ENCODE measurements at places on chromosomes 7 and 10.

GRCh38 chr7:123070702-123071286 is 75.3 kb upstream of the TAS2R16 start:
- no peak for DNase-seq

GRCh38 chr7:24401628-24402593 is 117.9 kb downstream of the NPY start:
- DNase-seq: no peak

DNA sequence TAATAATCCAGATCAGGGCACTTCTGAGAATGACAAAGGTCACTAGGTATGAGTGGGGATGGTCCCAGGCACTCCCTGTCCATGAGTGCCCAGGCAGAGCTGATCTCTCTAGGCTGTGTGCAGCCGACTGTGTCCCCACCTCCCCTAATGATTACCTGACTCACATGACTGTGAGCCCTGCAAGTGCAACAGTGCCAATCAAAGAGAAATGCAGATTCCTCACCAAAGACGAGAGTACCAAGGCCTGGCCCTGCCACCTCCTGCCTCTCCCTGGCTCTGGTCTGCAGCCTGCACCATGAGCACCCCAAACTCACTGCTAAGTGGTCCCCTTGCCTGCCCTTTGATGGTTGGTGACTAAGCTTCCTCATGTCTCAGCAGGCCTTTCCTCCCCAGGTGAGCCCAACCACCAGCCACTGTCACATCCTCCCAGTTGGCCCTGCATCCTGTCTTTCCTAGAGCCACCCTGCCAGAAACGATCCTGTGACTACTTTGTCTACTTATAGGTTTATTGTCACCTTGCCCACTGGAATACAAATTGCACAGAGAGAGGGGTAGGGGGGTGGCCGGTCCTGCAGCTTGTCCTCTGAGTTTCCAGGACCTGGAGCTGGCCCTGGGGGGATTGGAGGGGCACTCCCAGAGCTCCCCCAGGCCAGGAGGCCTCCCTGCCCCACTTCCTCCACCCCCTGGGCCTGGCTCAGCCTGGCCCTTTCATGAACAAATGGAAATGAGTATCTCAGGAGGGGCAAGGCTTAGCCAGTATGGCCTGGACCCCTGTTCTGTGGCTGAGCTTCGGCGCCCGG is 22.4 kb upstream of the GDF10 start:
- DNase-seq: no peak

GRCh38 chr10:85492684-85493083 is 873.9 kb downstream of the GRID1 start:
- no peak for DNase-seq

GRCh38 chr10:17229016-17229716 is 1.1 kb downstream of the VIM start:
- peak; percentile 91 for DNase-seq

DNA sequence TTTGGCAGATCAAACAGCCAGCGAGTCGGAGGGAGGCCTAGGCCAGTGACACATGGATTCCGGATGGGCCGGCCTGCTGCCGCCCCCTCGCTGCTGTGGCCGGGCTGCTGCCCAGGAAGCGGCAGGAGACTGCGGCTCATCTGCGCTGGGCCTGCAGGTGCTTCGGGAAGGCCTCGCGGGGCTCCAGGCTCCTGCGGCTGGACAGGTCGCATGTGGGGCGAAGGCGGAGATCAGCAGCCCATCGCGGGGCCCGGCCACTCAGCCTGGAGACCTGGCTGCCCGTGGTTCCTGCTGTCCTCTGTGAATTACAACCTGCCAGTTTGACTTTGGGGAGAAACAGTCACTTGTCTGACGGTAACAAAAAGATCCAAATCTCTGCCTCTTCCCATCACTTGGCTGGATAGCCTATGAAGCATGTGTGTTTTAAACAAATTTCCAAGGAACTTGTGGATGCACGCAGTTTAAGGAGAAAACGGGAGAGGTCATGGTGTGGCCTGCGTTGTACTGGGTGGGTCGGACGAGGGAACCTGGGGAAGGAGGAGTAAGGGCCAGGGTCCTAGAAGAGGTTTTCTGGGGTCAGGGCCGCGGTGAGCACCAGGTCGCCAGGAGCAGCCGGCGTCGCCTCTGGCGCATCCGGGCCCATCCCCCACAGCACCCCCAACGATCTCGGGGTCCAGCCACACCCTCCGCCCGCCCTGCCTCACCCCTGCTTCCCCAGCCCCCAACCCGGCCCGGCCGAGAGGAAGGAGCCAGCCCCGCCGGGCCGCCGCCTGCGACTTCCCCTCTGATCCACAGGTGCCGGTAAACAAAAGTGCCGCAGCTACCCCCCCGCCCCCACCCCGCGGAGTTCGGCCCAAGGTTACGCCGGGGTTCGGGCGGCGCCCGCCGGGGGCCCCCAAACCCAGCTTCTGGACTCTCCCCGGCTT is 1.6 kb downstream of the SPOCK2 start:
- DNase-seq: no peak

DNA sequence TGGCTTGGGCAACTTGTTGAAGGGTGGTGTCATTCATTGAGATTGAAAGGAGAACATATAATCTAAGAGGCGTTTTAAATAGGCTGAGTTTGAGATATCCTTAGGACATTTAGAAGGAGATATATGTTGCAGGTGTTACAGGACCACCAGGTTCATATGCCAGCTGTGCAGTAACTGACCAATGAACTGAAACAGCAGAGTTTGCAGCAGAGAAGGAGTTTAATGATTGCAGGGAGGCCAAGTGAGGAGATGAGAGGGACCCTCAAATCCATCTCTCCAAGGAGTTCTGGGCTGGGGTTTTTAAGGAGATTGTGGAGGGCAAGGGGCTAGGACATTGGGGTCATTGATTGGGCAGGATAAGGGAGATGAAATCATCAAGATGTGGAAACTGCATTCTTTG is 74.5 kb downstream of the SEC23IP start:
- DNase-seq: no peak

GRCh38 chr10:13347500-13348156 is 465 bp downstream of the SEPHS1 start:
- no peak for DNase-seq

GRCh38 chr10:122350893-122351292 is 23.6 kb upstream of the PLEKHA1 start:
- DNase-seq: no peak

DNA sequence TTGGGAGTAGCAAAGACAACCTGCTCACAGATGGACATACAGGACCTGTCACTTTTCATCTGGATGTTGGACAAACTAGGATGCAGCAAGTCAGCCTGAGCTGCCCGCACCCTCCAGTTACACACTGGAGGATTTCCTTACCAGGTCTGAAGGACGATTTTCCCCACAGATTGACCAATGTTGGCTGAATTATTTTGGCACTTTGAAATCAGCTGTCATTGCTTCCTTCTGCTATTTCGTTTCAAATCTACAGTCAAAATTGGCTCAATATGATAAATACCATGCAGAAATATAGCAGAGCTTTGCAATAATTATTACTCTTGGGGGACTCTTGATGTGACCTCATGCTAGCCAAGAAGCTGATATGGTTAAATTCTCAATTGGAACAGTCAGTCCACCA is 2.5 kb downstream of the CLRN3 start:
- DNase-seq: no peak

- DNase-seq: no peak
Observed at GRCh38 chr10:4763513-4763912, 62.5 kb upstream of the AKR1E2 start.

GRCh38 chr7:80942261-80943041 is 23.6 kb upstream of the SEMA3C start:
- peak; percentile 91 for DNase-seq

GRCh38 chr7:69656890-69657289 is 58.6 kb downstream of the AUTS2 start:
- peak; percentile 43 for DNase-seq

DNA sequence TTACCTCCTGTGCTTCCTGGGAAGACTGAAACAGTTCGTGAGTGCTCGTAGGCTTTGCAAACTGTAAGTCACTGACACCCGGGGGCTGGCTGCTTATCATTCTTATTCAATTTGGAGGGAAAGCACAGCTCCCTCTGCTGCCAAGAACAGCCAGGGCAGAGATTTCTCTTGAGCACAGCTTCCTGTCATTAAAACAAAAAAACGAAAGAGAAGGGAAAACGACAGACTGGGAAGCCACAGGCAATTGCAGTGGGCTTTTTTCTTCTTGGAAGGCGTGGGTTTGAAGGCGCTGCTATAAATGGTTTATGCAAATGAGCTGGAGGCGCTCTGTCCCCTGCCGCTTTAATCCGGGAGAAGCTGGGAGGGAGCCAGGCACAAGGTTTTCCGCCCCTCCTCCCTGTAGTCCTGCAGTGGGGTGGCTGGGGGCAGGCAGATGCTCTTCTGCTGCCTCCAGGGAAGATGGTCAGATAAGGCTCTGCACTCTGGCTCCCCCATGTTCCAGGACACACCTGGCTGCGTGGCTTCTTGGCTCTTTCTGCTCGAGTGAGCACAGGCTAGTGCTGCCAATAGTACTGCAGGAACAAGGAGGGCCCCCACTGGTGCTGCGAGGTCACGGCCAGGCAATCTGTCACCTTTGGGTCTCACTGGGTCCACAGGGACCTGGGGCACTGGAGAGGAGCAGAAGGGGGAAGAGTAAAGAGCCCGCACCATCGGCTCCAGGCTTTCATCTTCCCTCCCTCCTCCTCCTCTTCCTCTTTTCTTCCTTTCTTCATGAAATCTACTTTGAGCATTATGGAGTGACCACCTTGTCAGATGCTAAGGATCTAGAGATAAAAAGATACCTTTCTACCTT is 49.5 kb downstream of the NEURL1 start:
- DNase-seq: peak; percentile 17

GRCh38 chr10:110632591-110633215 is 11.4 kb upstream of the RBM20 start:
- DNase-seq: no peak

GRCh38 chr10:76411729-76412435 is 980.5 kb downstream of the LRMDA start:
- peak; percentile 83 for DNase-seq

GRCh38 chr10:34764472-34764946 is 50.6 kb downstream of the PARD3 start:
- DNase-seq: no peak

DNA sequence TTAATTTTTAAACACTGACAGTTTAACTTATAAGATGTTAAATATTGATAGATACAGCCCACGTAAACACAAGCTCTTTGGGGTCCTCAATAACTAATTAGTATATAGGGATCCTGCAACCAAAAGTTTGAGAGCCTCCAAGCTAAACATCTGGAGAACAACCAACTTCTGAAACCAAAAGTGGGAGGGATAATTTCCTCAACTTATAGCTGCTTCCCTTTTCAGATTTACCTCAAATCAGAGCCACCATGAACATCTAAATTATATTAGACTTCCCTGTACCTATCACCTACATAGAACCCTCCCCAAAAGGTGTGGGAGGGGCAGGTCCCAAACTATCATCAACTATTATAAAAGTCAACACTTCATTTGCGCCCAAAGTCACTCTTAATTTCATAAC is 8.6 kb downstream of the PSAP start:
- DNase-seq: no peak

DNA sequence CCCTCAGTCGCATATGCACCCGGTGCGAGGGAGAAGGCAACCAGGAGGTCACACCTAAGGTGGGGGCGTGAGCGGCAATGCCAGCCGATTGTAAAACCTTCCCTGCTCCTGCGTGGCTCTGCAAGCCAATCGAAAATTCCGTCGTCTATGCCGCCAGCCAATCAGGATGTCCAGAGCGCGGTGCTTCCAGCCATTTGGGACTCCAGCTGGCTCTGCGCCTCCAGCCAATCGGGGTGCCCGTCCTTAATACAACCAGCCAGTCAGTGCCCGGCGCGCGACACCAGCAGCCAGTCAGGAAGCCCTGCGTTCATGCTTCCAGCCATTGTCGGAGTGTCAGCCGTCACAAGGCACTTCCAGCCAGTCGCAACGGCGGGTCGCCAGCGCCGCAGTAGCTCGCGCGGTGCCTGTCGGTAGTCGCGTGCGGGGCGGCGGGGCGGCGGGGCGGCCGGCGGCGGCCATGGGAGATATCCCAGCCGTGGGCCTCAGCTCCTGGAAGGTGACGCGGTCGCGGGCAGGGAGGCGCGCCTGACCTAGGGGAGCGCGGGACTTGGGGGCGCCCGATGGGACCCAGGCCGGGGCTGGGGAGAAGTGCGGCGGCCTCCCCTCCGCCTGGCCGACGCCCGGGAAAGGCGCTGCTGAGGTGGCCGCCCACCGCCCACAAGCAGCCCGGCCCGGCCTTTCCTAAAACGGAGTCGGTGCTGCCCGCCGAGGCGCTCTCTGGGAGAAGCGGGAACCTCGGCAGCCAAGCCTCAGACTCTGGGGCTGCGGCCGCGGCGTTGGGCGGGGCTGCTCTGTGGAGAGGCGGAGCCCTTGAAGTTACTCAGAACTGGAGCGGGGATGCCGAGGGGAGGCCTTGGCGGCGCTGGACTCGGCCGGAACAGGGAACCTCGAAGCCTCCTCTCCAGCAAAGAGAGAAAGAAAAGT is at the start of gene AKR1E2:
Gene AKR1E2 (plus strand): TSS at position 340 of the 924 bp plus-strand sequence. CDS start 118 bp downstream, at position 458.
- peak; percentile 85 for DNase-seq

DNA sequence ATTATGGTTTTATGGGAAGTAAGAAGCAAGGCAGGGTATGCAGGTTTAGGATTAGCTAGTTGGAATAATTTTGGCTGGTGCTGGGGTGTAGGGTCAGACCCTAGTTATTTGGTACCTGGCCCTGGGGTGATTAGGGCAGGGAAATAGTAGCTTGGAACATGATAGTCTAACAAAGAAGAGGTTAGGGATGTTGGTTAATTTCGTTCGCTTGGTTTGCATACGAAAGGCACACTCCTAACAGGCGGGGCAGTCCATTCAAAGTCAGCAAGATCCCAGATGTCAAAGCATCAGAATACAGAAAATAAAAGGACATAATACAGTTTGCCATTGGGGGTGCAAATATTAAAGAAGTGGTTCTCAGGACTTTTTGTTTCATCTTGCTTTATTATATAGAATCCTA is 55.7 kb upstream of the ITPRID1 start:
- DNase-seq: no peak

GRCh38 chr7:158651968-158652565 is 52.5 kb downstream of the NCAPG2 start:
- DNase-seq: no peak

GRCh38 chr7:36683111-36683510 is 41.2 kb downstream of the AOAH start:
- no peak for DNase-seq

- DNase-seq: no peak
Observed at GRCh38 chr10:93266858-93267257, 193.2 kb downstream of the CYP26A1 start.

GRCh38 chr7:48109848-48110663 is 21.0 kb downstream of the UPP1 start:
- no peak for DNase-seq
